ENCODE measurements at places on chromosomes 1 and 21.
A peak's percentile ranks its signal among the peaks of the same experiment; 100 is the strongest.

DNA sequence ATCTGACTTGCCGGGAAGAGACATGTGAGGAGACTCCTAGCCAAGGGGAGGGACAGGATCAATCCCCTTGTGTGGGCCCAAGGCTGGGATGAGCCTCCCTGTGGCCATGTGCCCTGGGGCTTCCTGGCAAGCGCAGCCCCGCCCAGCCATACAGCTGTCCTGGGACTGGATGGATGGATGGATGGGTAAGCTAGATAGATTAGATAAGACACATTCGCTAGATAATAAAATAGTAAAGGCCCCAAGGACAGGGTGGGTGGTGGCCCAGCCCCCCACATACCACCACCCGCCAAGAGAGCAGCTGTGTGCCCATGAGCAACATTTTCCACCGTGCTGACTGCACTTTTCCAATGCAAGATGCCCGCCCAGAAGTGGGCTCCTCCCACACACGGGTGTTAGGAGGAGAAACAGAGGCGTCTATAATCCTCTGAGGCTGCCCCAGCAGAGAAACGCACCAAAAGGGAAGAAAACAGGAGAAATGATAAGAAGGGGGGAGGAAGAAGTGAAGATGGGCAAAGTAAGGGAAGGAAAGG lies 25.1 kb downstream of the ZBTB17 start:
- DNase-seq = no peak

DNA sequence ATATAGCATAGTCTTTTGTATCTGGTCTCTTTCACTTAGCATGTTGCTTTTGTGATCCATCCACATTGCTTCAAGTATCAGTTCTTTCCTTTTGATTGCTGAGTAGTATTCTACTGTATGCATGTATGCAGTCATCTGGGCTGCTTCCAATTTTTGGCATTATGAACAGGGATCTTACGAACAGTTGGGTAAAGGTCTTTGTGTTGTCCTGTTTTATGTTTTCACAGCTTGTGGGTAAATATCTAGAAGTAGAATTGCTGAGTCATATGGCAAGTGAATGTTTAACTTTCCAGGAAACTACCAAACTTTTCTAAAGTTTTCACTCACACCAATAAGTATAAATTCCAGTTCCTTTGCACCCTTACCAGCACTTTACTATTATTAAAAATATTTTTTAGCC lies 60.9 kb downstream of the LHX4 start:
- DNase-seq = no peak

- DNase-seq = no peak
Observed at GRCh38 chr1:67031121-67031858, 22.7 kb downstream of the SLC35D1 start.

GRCh38 chr1:72000809-72001208 lies 281.5 kb downstream of the NEGR1 start:
- no peak for DNase-seq

DNA sequence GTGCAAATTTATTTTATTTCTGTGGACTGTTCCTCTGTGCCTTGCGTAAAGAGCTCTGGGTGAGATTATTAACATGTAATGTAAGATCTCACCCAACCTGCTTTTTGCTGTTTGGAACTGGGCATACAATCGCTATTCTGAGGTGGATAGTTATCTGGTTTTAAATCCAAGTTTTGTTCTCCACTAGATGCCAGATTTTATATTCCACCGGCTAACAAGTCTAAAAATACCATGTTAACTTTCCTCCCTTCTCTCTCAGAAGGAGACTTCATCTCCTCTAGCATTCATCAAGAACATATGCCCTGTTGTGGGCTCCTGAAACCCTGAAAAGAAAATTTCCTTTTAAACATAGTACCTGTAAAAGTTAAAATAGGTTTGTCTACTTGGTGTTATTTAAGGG lies 56.4 kb downstream of the C1orf21 start:
- DNase-seq = no peak

GRCh38 chr21:42350318-42350910 lies 380 bp downstream of the TFF2 start:
- DNase-seq = no peak

DNA sequence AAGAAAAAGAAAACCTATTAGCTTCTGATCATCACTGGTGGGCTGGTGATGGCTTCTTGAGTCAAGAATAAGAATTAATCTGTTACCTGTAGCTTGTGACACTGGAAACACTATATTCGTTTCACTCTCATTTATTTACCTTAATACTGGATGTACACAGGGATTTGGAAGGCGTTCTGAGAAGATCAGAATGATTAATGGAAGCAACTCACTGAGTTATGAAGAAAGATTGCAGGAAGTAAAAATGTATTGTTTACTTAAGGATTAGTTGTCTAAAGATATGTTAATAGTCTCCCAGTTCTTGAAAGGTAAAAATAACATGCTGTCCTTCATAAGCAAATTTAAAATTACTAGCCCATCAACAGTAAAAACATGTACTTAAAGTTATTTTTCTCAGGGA lies 644.9 kb upstream of the NCAM2 start:
- DNase-seq = no peak

DNA sequence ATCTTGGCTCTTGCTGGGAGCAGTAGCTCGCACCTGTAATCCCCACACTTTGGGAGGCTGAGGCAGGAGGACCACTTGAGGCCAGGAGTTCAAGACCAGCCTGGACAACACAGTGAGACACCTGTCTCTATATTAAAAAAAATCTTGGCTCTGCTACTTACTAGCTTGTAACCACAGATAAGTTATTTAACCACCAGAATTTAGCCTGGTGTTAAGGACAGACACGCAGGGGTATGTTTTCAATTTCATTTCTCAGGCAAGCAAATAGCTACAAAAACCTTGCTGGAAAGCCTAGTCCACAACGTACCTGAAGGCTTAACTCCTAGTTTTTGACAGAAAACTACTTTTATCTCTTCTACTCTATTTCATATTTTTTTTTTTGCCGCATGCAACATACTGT lies 24.8 kb upstream of the GFI1 start:
- no peak for DNase-seq

DNA sequence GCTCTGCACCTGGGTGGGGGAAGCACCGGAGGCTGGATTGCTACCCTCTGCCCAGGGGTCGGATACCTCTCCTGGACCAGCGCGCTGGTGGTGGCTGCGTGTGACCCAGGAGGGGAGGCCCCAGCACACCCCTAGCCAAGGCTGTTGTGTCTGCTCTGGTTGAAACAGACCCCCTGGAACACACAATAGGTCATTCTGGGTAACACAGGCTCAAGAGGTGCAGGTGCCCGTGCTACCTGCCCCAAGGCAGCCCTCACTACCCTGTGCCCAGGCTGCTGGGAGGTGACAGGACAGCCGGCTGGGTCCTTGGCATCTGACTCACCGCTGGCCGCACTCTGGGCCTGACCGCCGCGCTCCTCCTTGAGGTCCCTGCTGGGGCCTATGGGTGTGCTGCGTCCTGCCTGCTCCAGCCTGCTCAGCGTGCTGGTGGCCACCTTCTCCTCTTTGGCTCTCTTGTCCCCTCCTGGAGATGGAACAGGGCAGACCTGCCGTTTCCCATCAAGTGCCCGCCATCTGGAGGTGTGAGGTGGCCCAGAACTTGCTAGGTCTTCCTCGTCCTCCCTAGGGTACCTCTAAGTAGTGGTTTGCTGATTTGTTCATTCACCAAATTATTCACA lies 30.0 kb downstream of the ZBTB17 start:
- DNase-seq = no peak

- no peak for DNase-seq
Observed at GRCh38 chr1:13990939-13991338, 291.0 kb downstream of the PRDM2 start.

DNA sequence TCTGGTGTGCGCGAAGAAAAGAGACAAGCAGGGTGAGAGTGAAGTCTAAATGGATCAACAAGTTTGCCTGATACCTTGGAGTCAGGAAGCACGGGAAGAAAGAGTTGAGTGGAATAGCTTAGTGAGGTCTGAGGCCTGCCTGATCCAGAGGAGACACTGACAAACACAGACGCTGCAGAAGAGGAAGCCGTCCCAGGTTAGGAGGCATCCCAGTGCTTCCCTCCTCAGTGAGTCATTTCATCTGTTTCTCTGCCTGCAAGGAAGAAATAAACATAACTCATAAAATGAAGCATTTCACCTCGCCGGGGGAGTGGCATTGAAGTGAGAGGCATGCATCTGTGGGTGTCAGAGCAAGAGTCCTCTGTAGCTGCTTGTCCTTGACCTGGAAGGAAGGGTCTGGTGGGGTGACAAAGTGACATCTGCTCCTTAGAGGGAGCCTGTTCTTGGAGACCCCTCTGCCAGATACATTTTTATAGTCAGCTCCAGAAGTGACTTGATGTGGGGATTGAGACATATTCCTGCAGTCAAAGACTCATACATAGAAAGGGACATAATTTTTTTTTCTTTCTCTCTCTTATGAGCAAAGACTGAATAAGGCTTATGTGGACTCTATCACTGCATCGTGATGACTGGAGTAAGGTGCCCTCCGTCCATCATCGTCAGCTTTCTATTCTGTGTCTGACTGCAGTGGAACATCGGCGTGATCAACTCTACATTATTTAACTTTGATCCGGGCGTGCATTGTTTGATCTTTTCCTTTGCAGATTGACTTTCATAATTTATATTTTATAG lies 256.7 kb downstream of the KIF26B start:
- no peak for DNase-seq

GRCh38 chr21:43034101-43034500 lies 41.5 kb downstream of the CBS start:
- DNase-seq = no peak

DNA sequence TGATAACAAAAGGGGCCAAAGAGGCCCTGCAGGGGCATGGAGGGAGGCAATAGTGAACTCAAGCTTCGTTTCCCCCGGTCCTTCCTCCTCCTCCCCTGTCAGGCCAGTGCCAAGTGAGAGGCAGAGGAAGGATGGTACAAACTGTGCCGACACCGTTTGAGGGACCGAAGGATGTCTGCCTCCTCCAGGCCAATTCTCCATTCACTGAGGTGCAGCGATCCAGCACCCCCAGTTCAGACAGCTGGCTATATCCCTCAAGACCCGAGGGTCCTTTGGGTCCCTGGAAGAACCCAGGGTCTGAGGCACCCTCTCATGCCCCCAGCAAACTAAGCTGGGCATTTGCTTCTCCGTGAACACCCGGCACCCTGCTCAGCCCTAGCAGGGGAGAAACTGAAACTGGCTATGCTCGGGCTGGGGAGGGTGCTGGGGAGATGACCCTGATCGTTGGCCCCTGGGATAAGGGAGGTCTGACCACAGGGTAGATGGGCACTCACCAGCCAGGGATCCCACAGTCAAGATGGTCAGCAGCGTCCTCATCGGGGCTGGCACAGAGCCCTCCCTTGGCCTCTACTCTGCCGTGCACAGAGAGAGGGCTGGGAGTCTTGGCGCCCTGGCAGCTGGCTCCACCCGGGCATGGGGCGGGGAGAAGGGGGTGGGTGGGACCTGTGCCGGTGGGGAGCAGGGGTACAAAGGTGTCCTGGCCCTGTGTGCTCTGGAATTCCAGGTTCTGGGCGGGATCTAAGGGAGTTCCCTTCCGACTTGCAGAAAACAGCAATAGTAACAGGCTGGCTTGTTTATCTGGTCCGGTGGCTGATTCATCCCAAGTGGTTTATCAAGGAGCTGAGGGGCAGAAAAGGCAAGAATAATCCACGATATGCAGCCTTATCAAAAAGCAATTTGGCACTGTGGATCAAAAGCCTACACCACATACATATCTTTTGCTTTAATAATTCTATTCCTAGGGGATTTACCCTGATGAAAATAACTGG lies at the start of gene IL22RA1:
Gene IL22RA1 (minus strand): TSS at position 595 of the 989 bp plus-strand sequence. CDS start 58 bp downstream, at position 537.
- no peak for DNase-seq

DNA sequence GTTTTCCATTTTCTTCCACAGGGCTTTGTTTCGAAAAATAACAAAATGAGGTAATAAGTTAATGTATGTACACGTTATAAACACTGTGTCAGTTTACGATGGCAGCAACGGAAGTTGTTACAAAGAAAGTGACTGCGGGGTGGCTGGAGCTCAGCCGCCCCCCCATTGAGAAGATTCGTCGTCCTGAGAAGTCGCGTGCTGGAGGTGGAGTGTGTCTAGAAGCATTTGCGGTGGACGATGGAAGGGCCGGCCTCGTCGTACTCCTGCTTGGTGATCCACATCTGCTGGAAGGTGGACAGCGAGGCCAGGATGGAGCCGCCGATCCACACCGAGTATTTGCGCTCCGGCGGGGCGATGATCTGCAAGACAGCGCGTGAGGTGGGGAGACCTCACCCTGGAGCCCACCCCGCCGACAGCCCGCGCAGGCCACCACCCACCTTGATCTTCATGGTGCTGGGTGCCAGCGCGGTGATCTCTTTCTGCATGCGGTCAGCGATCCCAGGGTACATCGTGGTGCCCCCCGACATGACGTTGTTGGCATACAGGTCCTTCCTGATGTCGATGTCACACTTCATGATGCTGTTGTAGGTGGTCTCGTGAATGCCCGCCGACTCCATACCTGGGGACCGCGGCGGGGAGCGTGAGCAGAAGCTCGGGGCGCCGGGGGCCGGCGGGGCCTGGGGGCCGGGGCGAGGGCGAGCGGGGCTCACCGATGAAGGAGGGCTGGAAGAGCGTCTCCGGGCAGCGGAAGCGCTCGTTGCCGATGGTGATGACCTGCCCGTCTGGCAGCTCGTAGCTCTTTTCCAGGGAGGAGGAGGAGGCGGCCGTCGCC lies 2.4 kb downstream of the ACTA1 start:
- DNase-seq = no peak

DNA sequence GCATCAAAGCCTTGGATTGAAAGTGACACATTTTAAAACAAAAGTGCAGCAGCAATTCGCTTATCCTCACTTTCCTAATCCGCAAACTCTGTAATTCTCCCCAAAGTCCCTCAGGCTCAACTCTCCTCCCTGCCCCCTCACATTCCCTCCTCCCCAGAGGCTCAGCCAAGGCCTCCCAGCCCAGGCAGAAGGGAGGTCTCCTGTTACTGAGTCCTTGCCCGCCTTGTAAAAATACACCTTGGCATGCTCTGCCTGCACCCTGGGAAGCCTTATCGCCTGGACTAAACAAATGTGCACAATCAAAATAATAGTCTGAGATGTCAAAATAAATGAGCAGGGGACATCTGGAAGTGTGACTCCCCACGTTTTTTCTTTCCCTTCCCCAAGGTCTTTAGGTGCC lies 109.7 kb downstream of the PLXNA2 start:
- DNase-seq = no peak

GRCh38 chr21:45615145-45615711 lies 28.3 kb upstream of the PCBP3 start:
- DNase-seq = peak; percentile 70

- DNase-seq = peak; percentile 74
Observed at GRCh38 chr1:36650200-36651065, 167.7 kb upstream of the CSF3R start.

DNA sequence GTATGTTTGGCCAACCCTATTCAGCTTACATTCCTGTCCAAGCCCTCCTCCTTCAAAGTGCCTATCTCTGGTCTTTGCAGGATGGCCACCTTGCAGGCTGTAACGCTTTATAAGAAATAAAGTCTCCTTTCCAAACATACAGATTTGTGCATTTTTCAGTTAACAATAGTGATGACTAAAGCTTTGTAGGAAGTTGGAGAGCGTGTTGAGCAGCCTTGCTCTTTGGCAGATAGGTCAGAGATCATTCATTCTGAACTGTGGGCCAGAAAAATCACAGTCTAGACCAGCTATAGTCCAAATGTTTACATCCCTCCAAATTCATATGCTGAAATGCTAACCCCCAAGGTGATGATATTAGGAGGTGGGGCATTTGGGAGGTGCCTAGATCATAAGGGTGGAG lies 34.0 kb upstream of the FAM89A start:
- DNase-seq = no peak
